ENCODE measurements at places on chromosomes 16 and 17.

GRCh38 chr17:50379351-50380132 lies 6.5 kb downstream of the EME1 start:
- DNase-seq: no peak

DNA sequence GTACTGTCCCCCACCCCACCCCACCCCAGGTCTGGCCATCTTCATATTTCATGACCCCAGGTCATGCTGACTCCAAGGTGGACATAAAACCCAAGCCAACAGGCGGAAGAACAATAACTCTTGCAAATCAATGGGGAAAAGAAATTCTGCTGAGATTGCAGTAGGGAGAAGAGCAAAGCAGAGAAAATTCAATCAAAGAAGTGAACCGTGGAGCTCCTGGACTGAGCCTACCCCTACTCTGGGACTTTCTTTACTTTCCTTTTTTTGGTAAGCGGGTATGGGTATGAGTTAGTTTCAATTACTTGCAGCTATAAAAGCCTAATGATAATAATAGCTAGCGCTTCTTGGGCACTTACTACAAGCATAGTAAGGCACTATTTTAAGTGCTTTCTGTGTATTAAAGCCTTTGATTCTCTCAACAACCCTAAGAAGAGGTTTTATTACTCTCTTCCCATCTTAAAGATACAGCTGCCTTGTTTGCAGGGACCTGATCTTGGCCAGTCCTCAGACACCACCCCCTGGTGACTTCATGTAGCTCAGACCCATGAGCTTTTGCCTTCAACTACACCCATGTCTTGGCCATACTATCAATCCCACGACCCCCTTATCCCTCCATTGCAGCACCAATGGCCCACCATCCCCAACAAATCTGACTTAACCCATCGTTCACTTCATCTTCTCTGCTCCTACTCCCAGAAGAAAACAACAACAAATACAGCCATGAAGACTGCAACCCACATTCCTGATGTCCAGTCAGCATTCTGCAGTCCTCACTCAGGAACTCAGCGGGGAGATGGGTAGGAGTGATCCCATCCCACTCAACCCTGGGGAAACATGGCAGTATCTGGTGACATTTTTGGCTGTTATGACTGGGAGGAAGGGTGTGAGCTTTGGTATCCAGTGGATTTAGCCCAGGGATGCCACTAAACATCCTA lies 4.4 kb downstream of the GGA2 start:
- DNase-seq: no peak

- DNase-seq: no peak
Observed at GRCh38 chr16:78375055-78375679, 275.7 kb downstream of the WWOX start.

DNA sequence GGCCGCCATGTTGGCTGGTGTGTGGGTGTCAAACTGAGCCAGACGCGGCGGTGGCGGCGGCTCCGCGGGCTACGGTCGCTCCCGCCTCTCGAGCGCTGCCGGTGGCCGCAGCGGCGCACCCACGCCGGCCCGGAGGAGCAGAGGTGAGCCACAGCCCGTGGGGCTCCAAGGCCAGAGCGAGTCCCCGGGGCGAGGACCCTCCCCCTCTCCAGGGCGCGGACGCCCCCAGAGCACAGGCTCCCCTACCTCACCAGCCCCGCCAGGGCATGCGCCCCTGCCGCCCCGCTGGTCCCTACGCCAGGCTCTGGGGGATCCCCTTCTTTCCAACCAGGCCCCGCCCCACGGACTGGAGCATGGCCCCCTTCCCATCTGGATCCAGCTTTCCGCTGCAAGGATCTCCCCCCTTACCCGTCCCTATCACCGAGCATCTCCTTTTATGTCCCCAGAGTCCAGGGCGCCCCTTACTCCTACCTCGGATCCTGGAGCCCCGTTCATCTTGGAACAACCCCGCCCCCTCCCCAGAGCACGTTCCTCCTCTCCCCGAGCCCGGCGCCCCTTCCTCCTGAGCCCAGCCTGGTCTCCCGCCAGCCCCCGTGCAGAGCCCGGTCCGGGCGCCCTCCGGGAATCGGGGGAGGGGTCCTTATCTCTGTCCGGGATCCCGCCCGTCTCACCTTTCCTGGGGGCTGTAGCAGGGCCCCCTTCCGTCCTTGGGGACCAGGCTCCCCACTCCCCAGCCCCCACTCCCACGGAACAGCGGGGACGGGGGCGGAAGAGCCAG lies 412 bp downstream of the EPN2 start:
- DNase-seq: peak; percentile 25

- no peak for DNase-seq
Observed at GRCh38 chr16:20884240-20884556, 16.0 kb downstream of the DCUN1D3 start.

- no peak for DNase-seq
Observed at GRCh38 chr17:7523033-7523432, 25.8 kb upstream of the TNFSF12 start.

DNA sequence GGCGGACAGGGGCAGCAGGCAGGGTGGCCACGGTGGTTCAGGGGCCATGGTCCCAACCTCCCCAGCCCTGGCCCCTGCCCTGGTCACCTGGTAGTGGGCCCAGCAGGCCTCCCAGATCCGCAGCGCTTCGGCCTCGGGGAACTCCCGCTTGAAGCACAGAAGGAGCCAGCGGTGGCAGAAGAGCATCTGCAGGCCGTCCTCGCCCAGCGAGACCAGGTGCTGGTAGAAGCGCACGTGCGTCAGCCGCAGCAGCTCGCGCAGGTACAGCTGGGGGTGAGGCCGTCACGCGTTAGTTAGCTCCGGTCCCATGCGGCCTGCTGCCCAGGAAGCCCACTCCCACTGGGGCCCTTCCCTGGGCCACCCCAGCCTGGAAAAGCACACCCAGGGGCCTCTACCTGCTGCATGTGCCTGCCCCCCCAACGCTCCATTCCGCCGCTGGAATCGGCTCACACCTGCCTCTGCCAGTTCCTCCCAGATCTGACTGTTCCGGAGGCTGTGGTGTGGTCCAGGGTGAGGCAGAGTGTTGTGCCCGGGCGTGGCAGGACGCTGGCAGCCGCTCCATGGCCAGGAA lies 90.8 kb downstream of the TBC1D16 start:
- no peak for DNase-seq

GRCh38 chr17:81084680-81085419 lies 49.9 kb downstream of the BAIAP2 start:
- no peak for DNase-seq

- peak; percentile 23 for DNase-seq
Observed at GRCh38 chr17:42832213-42832933, 824 bp upstream of the PSME3 start.

DNA sequence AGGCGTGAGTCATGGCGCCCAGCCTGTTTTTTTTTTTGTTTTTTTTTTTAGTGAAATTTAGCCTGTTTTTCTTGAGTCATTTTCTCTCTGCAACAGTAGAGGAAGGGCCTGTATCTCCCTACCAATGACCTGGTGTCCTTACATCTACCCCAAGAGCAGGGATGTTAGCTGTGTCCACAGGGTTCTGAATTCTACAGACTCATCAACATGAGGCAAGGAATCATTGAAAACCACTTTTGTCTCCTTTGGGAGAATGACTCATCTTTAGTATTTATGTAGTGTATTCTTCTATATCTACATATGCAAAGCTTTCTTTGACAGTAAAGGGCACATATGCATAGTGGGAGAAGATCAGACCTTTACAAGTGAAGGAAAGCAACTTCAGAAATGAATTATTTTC lies 105.3 kb downstream of the SPECC1 start:
- no peak for DNase-seq

DNA sequence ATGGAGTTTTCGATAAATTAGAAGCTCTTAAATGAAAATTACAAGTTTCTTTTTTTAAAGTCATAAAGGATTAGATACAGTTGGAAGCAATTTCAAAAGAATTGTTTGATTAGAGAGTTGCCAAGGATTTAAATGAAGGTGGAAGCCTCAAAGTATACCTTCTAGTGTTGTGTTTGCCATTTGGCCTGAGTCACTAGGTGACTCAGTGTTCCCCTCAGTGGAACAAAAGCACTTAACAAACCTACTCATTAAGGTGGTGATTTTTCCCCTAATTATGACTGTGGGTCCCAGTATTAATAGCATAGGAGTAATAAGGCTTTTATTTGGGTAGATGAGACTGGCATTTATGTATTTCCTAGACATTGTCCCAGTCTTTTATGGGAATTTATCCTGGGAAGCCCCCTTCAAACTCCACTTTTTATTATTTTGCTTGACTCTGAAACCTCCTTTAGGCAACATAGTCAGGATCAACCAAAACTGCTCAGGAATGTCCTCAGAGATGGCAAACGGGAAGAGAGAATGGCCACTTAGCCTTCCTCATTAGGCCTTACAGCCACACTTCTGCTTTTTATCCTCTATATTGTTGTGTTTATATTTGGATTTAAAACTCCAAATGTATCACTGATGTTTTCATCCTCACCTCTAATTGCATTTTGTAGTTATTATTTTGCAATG lies 161.0 kb downstream of the FTO start:
- DNase-seq: peak; percentile 20

- peak; percentile 65 for DNase-seq
Observed at GRCh38 chr16:87723226-87723623, 42.6 kb downstream of the KLHDC4 start.

- peak; percentile 48 for DNase-seq
Observed at GRCh38 chr16:78770353-78771091, 671.1 kb downstream of the WWOX start.

DNA sequence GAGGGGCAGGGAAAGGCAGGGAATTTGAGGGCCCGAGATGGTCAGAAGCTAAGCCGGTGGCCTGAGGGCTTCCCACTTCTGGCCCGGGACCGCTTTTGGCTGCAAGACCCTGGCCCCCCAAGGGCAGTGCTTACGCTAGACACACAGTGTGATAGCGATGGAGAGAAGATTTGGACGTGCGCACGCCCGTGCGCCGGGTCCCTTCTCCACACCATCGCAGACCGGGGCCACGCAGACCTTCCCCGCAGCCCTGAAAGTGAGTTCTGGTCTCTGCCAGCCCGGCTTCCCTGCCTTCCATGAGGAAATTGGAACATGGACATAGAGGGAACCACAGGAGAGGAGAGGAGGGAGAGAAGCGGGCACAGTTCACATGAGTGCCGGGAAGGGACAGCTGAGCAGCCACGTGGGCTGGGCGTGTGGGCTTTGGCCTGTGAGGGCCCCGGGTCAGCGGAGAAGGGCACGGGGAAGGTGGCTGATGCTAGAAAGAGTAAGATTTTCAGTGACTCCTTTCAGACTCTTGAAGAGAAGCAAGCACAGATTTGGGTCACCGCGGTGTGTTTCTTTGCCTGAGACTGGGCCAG lies 23.8 kb downstream of the ZFPM1 start:
- no peak for DNase-seq

DNA sequence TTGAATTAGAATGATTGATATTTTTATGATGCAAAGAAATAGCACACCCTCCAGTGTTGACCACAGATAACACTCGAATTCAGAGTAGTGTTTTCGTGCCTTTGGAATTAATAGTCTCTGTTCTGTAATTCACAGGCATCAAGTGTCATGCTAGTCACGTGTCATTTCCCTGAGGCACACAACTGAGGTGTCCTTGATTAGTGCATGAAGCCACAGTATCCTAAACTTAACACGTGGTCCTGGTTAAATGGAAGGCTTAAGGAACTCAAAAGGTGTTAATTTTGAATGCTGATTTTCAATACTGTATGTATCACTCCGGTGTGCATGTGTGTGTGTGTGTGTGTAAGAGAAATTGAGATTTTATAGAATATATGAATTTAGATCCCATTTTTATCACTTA lies 625.6 kb downstream of the TMEM114 start:
- no peak for DNase-seq

DNA sequence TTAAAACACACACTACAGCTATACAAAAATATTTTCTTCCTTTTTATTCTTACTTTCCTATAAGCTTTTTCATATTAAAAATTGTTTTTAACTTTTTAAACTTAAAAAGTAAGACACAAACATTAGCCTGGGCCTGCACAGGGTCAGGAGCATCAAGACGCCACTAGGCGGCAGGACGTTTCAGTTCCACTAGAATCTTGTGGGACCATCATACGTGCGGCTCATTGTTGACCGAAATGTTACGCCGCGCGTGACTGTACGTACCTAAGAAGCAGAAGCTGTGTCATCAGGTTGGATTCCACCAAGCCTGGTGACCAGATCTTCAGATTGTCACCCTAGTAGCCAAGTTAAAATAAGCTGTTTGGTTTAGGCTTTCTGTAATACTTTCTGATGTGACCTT lies 47.1 kb downstream of the USP10 start:
- DNase-seq: no peak

DNA sequence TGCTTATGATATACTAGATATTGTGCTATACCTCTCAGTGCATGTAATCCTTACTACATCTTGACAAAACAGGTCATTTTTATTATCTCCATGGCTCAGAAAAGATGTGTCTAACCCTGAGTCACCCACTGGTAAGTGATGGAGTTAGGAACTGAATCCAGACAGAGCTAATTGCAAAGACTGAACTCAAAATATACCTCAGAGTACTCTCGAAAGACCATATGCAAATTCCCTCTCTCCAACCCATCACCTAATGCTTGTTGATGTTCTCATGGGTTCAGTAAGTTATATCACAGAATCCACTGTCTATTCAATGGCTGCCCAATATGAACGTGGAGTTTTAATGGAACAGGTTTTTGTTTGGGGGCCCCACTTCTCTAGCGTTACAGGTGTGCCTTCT lies 246.0 kb downstream of the PMP22 start:
- no peak for DNase-seq

DNA sequence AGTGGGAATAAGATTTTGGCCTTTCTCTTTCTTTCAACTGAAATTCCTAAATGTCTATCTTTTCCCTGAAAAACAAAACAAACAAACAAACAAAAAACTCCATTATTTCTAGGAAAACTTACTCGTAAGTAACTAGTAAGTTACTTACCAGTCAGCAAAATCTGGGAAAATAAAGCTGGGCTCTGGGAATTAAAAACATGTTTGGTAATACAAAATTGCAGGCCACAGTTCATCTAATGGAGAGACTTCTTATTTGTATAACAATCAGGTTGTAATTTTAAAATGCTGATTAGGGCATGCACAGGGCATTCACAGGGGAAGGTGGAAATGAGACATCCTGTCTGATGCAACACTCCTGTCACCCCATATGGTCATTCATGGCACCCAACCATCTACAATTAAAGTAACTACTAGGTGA lies 3.8 kb upstream of the WIPI1 start:
- DNase-seq: no peak

DNA sequence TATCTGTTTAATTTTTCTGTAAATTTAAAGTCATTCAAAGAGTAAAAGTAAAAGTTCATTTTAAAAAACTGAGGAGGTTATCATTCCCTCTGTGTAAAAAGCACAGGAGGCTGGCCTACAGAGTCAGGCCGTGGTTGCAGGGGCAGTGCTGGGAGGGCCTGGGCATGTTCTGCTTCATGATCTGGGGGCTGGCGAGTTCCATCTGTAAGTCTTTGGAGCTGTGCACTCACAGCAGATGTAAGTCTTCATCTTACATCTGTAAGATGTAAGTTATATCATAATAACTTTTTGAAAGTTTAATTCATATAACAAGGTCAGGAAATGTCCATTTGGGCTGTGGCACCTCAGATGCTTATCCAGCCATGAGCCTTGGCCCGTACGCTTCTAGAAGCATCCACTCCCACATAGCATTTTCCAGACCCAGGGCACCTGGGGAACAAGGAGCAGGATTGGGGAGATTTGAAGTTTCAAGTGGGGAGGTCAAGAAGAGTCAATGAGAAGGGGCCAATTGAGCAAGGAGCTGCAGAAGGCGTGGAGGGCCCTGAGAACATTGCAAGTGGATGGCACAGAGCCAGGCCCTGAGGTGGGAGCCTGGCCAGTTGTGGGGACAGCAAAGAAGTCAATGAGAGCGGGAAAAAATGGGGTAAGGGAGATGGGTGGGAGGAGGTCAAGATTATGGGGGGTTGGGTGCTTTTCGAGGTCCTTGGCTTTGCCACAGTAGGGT lies 54.1 kb downstream of the TNFRSF13B start:
- DNase-seq: no peak

GRCh38 chr16:23931199-23931598 lies 95.4 kb downstream of the PRKCB start:
- DNase-seq: no peak

GRCh38 chr16:20202747-20203146 lies 124.6 kb downstream of the GP2 start:
- DNase-seq: no peak

All from urothelium cell line (cell line).